Thymus (tissue), 14 donors: ENCODE measurements at places on chromosomes 7 and 10.

DNA sequence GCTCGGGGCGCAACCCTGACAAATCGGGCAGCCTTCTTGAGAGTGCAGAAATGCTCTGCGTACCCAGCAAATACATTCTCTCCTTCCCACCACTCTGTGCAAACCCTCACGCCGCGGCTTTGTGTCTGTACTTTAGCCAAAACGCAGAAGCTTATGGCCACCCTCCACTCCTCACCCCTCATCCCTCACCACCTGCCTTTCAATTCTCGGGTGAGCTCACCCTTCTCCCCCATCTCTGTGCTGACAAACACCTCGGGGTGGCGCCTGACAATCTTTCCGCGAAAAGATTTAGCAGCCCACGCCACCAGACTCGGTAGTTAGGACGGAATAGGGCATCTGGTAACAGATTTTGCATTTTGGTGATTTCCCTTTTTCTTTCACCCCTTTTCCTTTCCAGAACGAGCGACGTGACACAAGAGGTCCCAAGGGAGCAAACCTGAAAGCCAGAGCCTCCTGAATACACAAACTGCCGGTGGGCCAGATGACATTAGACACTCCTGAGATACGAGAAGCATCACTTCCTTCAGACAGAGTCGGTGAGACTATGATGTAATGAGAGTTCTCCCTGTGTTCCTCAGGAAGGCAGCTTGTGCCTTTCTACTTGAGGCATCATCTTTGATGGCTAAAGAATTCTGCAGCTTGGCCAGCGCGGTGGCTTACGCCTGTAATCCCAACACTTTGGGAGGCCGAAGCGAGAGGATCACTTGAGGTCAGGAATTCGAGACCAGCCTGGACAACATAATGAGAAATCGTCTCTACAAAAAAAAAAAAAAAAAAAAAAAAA lies 671 bp upstream of the ATAD1 start:
- H3K36me3 ChIP-seq, result no peaks in the 10 kb centered on the region
- peak overlapping the region; percentile 78 for H3K27ac ChIP-seq
- H3K27me3 ChIP-seq, result no peaks in the 10 kb centered on the region
- peak; percentile 54 for DNase-seq
- peak overlapping the region; percentile 68 for H3K4me3 ChIP-seq

- DNase-seq, result no peak
- no peak overlapping the region for H3K4me3 ChIP-seq
- no peaks in the 10 kb centered on the region for H3K4me1 ChIP-seq
- H3K36me3 ChIP-seq, result no peaks in the 10 kb centered on the region
- H3K27ac ChIP-seq, result no peak overlapping the region
Measured at GRCh38 chr10:127854769-127855590, 37.8 kb downstream of the CLRN3 start.

DNA sequence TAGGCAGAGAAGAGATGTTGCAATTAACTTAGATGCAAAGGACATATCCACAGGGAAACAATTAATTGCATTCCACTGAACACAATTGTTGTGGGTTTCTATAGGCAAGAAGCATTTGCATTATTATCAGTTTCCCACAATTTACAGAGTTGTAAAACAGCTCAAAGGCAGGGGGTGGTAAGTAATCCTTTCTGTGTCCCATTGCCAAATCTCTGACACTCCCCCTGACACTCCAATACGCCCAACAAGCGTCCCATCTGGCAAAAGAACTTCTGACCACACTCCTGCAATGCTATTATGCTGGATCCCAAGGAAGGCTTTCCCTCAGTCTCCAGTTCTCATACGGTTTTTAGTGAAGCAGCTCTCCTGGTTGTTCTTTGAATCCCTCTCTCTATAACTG lies 179.8 kb downstream of the CXCL12 start:
- no peak overlapping the region for H3K27ac ChIP-seq
- no peak for DNase-seq
- no peak overlapping the region for H3K4me3 ChIP-seq
- no peaks in the 10 kb centered on the region for H3K36me3 ChIP-seq
- H3K27me3 ChIP-seq, result no peaks in the 10 kb centered on the region
- H3K4me1 ChIP-seq, result no peaks in the 10 kb centered on the region

- no peaks in the 10 kb centered on the region for H3K36me3 ChIP-seq
- no peaks in the 10 kb centered on the region for H3K27me3 ChIP-seq
- no peak overlapping the region for H3K27ac ChIP-seq
- no peak for DNase-seq
- H3K4me3 ChIP-seq, result no peak overlapping the region
Measured at GRCh38 chr10:9024210-9024609, 969.7 kb downstream of the GATA3 start.

DNA sequence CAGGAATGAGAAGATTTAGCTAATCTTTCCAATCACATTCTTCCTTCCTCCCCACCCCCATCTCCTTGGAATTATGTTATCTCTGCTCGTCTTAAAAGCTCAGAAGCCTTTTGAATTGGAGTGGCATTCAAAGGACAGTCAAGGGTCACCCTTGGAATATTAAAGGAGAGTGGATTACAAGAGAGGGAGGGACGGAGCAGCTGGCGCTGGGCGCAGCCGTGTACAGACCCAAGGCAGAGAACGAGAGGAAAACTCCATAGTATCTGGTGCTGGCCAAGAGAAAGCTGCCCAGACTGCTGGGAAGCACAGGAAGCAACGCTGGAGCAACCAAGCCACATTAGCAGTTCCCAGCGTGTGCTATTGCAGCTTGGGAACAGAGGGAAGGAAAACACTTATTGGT lies 95.7 kb downstream of the POU6F2 start:
- DNase-seq, result no peak
- H3K4me3 ChIP-seq, result no peak overlapping the region
- H3K36me3 ChIP-seq, result no peaks in the 10 kb centered on the region
- H3K4me1 ChIP-seq, result no peaks in the 10 kb centered on the region

GRCh38 chr7:78101076-78101475 lies 302.5 kb downstream of the PHTF2 start:
- H3K4me3 ChIP-seq, result no peak overlapping the region
- H3K27ac ChIP-seq, result no peak overlapping the region
- H3K36me3 ChIP-seq, result no peaks in the 10 kb centered on the region
- no peaks in the 10 kb centered on the region for H3K27me3 ChIP-seq

GRCh38 chr7:65979583-65980477 lies 2.2 kb downstream of the GUSB start:
- no peaks in the 10 kb centered on the region for H3K27me3 ChIP-seq
- peaks cover 7% of the 10 kb centered on the region for H3K4me1 ChIP-seq
- H3K27ac ChIP-seq, result no peak overlapping the region

DNA sequence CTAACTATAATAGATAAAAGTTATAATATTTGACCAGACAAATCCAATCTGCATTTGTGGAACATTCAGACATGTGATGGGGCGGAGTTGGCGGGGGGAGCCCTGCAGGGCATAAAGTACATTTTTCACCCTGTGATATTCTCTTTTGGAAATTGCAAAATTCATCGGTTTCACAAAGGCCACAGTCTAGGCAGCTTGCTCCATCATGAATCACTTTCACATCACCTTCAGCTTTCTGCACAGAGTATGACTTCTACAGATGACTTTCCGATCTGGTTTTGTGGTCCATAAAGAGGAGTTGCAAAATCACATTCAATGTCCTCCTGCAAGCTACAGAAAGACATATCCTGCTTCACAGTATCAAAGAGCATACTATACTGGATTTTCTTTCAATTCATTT lies 51.4 kb upstream of the APBB1IP start:
- DNase-seq, result no peak
- peaks cover 5% of the 10 kb centered on the region for H3K27me3 ChIP-seq
- no peak overlapping the region for H3K27ac ChIP-seq

GRCh38 chr10:74925291-74925690 lies 98.9 kb downstream of the KAT6B start:
- H3K4me3 ChIP-seq, result no peak overlapping the region
- no peaks in the 10 kb centered on the region for H3K27me3 ChIP-seq
- H3K27ac ChIP-seq, result no peak overlapping the region
- peaks cover 5% of the 10 kb centered on the region for H3K4me1 ChIP-seq

DNA sequence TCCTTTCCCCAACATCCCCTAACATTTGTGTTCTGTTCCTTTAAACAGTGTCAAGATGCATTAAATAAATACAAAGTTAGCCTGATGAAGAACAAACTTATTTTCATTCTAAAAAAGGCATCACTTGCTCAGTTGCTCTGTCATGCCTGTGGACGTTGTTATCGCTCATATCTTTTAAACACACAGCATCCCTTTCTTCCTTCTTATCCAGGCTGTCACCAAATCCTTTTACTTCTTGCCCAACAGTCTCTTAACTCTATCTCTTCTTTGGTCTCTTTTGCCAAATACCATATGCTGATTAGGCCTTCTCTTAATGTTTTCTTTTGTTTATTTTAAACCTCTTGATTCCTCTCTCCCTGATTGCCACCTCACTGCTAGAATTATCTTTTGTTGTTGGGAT lies 43.9 kb downstream of the DKK1 start:
- H3K36me3 ChIP-seq, result no peaks in the 10 kb centered on the region
- no peak for DNase-seq
- H3K4me1 ChIP-seq, result no peaks in the 10 kb centered on the region

DNA sequence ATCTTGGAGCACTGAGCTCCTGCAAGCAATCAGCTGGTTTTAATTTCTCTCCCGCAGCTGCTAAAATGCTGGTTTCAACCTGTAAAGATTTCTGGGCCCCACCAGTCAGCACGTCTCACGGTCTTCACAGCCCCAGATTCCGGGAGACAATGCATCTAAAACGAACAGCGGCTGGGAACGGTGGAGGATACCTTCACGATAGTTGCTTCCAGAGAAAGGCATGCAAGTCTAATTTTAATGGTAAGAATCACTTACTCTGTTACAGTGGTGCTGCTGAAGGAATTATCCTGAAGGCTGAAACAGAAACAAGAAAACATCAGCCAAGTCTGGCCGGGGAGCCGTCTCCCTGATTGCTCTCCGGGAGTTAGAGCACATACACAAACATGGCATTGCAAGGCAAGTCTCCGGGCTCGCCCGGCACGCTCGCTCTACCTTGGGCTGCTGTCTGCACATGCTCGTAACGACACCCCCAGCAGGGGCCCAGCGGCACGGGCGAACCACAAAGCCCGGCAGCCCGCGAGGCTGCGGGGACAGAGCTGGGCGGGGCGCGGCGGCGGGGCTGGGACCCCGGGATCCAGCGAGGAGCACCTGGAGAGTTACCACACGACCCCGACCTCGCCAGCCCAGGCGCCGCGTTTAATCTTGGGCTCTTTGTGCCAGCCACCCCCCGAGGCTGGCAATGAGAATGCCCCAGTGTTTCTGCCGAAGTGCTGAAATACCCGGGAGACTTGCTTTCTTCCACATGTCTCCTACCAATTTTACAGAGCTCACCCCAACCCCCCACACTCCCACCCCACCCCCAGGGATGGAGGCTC lies at the start of gene FAM13C:
Gene FAM13C (minus strand): TSS at position 406 of the 815 bp plus-strand sequence. CDS start 89 bp downstream, at position 317.
- H3K36me3 ChIP-seq, result no peaks in the 10 kb centered on the region
- H3K4me3 ChIP-seq, result peak within 1 kb of the TSS; percentile 5
- no peak for DNase-seq
- H3K27ac ChIP-seq, result peak within 1 kb of the TSS; percentile 25
- peaks cover 19% of the 10 kb centered on the region for H3K27me3 ChIP-seq

- H3K36me3 ChIP-seq, result no peaks in the 10 kb centered on the region
- H3K27ac ChIP-seq, result no peak overlapping the region
- H3K27me3 ChIP-seq, result peaks cover 13% of the 10 kb centered on the region
- no peaks in the 10 kb centered on the region for H3K4me1 ChIP-seq
- no peak overlapping the region for H3K4me3 ChIP-seq
Measured at GRCh38 chr7:154892459-154892858, 110.5 kb downstream of the PAXIP1 start.

DNA sequence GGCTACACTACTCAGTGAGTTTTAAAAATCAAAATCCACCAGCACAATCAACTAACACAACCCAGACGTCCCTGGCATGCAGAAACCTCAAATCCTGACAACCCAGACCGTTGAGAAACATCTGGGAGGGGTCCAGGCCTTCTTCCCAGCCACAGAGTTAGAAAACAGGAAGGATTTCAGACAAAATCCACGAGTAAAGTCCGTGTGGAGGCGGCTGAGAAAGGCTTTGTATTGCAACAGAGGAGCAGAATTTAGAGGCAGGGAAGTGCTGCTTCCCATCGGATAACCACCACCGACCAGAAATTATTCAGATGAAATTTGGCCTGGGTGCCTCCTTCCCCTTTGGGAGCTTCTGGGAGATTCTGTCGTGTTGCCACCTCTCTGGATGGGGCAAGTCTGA lies 61.5 kb downstream of the TNS3 start:
- H3K4me1 ChIP-seq, result no peaks in the 10 kb centered on the region
- no peaks in the 10 kb centered on the region for H3K36me3 ChIP-seq
- no peak overlapping the region for H3K4me3 ChIP-seq
- no peak for DNase-seq

DNA sequence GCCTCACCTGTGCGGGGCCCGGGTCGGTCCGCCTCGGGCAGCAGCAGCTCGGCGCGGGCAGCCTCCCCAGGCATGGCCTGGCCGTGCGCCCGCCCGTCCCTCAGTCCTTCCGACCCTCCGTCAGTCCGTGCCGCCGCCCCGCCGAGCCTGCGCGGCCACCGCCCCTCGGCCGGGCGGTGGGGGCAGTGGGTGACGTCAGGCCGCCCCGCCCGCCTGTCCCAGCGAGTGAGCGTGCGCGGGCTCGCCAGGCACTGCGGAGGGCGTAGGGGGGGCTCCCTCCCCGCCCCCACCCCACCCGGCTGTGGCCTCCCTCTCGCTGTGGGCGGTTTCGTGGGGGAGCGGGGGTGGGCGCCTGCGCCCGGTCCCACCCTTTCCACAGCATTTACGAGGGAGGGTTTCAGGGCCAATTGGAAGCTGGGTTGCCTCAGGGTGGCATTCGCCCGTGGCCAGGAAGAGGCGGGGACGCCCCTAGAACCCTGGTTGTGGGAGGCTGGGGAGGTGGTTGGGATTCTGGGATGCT lies at the start of gene NACAD:
Gene NACAD (minus strand): TSS at position 149 of the 520 bp plus-strand sequence. CDS start 75 bp downstream, at position 74.
- H3K27me3 ChIP-seq, result peaks cover 61% of the 10 kb centered on the region
- no peak for DNase-seq
- H3K4me3 ChIP-seq, result peak within 1 kb of the TSS; percentile 34
- no peak within 1 kb of the TSS for H3K27ac ChIP-seq

DNA sequence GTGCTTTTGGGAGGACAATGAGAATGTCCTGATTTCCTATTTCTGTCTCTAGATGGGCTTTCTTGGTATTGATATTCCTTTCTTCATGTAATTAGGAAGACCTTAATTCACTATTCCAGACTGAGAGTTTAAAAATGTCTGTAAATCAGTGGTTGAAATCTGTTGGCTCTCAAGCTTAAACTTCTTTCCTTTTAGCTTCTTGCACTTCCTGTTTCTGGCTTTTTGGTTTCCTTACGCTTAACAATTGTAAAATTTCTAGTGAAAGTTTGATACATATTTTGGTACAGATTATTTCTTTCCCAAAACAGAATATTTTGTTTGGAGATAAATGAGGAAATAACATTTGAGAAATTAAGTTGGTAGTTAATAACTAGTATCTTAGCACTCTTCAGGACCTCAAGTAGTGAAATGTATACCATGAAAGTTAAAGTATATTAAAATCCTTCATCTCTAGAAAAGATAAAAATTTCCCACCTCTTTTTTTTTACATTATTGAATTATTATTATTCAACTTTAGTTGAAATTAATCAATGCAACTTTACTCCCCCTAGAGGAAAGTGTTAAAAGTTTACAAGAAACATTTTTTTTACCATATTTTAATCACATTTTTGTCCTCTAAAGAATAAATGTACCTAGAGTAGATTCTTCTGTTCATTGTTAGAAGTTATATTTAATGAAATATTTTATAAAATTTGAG lies 137.2 kb downstream of the PHTF2 start:
- no peaks in the 10 kb centered on the region for H3K36me3 ChIP-seq
- DNase-seq, result no peak
- H3K27me3 ChIP-seq, result no peaks in the 10 kb centered on the region
- no peaks in the 10 kb centered on the region for H3K4me1 ChIP-seq
- no peak overlapping the region for H3K27ac ChIP-seq
- no peak overlapping the region for H3K4me3 ChIP-seq
